ENCODE measurements at places on chromosomes 4 and X. TPM values are rescaled to one million over a fixed set of nuclear protein-coding genes. Genes with fewer than 3 reads are reported as not detected.

DNA sequence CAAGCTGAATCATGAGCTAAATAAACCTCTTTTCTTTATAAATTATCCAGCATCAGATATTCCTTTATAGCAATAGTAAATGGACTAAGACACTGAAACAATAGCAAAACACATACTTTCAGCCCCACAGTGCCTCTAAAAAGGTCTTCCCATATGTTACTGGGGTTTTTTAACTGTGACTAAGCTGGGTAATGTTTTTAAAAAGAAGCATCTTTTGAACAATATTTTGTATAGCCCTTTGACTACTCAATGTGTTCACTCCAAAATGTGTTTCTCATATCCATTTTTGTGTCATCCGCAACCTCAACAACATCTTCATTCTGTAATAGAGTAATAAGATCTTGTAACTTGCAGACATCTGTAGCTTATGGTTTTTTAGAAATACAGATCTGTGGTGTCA is 218.7 kb upstream of the S100G start:
- H3K27ac ChIP-seq: no peak overlapping the region
- no peaks in the 10 kb centered on the region for H3K4me1 ChIP-seq
- H3K27me3 ChIP-seq: no peaks in the 10 kb centered on the region
- H3K36me3 ChIP-seq: no peaks in the 10 kb centered on the region
- H3K4me3 ChIP-seq: no peak overlapping the region

DNA sequence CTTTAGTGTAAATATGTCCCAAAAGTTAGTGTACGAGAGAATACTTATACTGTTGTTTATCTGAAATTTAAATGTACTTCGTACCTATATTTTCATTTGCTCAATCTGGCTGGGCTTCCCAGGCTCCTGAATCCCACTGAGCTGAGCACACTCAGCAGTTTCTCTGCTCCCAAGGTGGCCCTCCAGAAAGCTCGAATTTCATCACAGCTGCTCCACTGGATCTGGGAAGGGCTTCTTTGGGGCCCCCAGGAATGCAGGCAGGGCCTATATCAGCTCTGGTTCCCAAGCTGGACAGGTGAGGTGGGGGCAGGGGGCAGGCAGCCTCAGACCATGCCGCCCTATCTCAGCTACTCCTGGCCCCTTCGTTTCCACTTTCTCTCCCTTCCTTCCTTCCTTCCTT is 1.5 kb upstream of the FATE1 start:
- H3K4me3 ChIP-seq: no peak overlapping the region
- DNase-seq: no peak
- H3K36me3 ChIP-seq: no peaks in the 10 kb centered on the region
- no peak overlapping the region for H3K27ac ChIP-seq
- H3K4me1 ChIP-seq: no peaks in the 10 kb centered on the region
- no peaks in the 10 kb centered on the region for H3K27me3 ChIP-seq

DNA sequence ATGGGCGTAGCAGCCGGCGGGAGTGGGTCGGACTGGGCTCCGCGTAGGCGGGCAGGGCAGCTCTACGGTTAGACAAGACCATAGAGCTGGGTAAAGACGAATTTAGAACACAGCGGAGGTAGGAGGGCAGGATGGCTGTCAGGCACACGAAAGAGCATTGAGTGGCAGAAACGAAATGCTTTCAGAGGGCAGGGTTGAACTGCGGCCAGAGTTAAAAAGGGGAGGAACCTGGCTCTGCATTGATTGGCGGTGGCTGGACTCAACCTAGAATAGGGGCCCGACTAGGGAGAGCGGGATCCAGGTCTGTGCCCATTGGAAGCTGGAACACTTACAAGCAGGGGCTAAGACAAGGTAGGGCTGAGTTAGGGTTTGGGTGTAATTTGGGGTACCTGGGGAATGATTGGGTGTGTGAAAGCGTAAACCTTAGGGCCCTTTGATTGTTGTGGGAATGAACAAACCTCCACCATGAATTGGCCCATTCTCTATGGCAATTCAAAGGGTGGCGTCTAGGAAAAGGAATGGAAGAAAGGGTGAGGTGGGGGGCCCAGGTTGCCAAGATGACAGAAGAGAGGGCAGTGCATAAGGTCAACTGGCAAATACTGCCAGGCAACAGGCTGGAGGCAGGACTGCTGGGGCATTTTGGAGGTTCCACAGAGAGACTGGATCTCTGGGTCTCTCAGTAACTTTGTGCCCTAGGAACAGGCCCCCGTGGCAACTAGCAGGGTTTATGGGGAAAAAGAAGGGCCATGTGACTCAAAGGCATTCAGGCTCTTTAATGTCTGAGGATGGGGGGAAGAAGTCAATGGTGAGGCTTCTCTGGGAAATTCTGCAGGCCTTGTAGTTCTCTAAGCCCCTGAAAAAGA is 911 bp upstream of the ELK1 start:
- peaks cover 22% of the 10 kb centered on the region for H3K4me1 ChIP-seq
- peak overlapping the region; percentile 59 for H3K27ac ChIP-seq

GRCh38 chr4:54696649-54697048 is 38.9 kb downstream of the KIT start:
- H3K4me3 ChIP-seq: no peak overlapping the region
- no peak overlapping the region for H3K27ac ChIP-seq
- no peaks in the 10 kb centered on the region for H3K4me1 ChIP-seq

GRCh38 chr4:5843573-5844530 is 49.0 kb downstream of the CRMP1 start:
- H3K27me3 ChIP-seq: no peaks in the 10 kb centered on the region
- no peak overlapping the region for H3K27ac ChIP-seq
- no peak overlapping the region for H3K4me3 ChIP-seq
- no peaks in the 10 kb centered on the region for H3K36me3 ChIP-seq
- H3K4me1 ChIP-seq: no peaks in the 10 kb centered on the region

DNA sequence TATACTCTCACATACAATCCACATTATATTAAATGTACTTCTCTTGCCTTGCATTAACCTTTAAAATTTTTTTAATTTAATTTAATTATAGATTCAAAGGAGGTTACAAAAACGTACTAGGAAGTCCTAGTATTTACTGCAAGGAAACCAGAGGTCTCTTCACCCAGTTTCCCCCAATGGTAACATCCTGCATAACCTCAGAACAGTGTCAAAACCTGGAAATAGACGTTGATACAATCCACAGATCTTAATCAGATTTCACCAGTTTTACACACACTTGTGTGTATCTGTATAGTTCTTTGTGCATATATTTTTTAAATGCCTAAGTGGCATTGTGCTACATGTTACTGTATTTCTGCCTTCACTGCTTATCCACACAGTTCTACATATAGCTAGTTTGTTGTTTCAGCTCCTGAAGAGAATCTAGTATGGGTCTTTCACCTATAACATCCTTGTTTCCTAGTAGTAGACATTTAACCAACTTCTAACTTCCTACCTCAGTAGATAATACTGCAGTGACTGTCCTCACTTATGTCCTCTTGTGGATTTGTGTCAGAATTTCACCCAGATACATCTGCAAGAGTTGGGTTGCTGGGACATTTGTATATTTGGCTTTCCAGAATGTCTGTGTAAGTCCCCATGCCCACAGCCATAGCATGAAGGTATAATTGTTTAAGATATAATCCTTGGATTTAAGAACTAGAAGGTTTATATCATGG is 103.2 kb downstream of the NFKB1 start:
- H3K4me3 ChIP-seq: no peak overlapping the region
- no peak overlapping the region for H3K27ac ChIP-seq
- peaks cover 12% of the 10 kb centered on the region for H3K36me3 ChIP-seq
- H3K27me3 ChIP-seq: no peaks in the 10 kb centered on the region

- no peaks in the 10 kb centered on the region for H3K36me3 ChIP-seq
- DNase-seq: no peak
- H3K27ac ChIP-seq: no peak overlapping the region
- no peaks in the 10 kb centered on the region for H3K4me1 ChIP-seq
- H3K4me3 ChIP-seq: no peak overlapping the region
- peaks cover 4% of the 10 kb centered on the region for H3K27me3 ChIP-seq
Observed at GRCh38 chrX:153406011-153406410, 4.9 kb upstream of the PNMA6E start.

DNA sequence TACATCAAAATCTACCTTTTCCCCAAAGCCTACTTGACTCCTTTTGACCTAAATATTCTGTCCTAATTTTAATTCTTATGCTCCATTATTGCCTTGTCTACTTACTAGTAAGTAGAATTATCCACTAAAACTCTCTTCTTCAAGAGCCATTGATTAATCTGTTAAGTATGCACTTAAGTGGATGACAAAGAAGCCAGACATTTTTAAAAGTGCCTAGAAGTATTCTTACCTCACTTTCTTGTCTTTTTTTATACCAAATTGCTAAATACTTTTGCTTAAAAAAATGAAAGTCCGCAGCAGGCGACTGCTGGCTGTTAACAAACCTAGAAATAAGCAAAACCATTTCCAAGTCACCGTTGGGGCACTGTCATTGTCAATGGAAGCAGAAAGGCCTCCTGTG is 20.1 kb upstream of the FRMPD4 start:
- H3K4me1 ChIP-seq: no peaks in the 10 kb centered on the region
- no peaks in the 10 kb centered on the region for H3K36me3 ChIP-seq
- no peak overlapping the region for H3K4me3 ChIP-seq
- peak; percentile 57 for DNase-seq
- H3K27ac ChIP-seq: no peak overlapping the region

DNA sequence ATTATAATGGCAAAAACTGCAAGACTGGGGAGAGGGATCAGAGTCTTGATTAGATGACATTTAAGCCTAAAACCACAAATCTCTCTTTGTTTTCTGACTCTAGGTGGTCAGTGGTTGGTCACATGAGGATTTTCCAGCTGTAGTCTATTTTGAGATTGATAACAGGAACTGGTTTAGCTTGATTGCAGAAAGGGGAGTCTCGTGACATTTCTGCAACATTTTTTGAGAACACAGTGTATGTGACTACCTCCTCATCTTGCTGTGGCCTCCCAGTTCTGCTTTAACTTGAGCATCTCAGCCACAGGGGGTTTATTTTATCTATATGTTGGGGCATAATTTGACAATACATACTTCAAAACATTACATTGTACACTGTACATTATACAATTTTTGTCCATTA is 726.4 kb upstream of the MAGEB2 start:
- no peaks in the 10 kb centered on the region for H3K4me1 ChIP-seq
- H3K27ac ChIP-seq: no peak overlapping the region
- no peak for DNase-seq
- H3K27me3 ChIP-seq: no peaks in the 10 kb centered on the region
- H3K36me3 ChIP-seq: no peaks in the 10 kb centered on the region
- no peak overlapping the region for H3K4me3 ChIP-seq

GRCh38 chrX:84168095-84168494 is 19.9 kb downstream of the RPS6KA6 start:
- H3K4me3 ChIP-seq: no peak overlapping the region
- peak; percentile 58 for DNase-seq
- peak overlapping the region; percentile 1 for H3K27ac ChIP-seq
- no peaks in the 10 kb centered on the region for H3K4me1 ChIP-seq
- H3K27me3 ChIP-seq: no peaks in the 10 kb centered on the region

- no peak overlapping the region for H3K4me3 ChIP-seq
- DNase-seq: peak; percentile 77
- H3K4me1 ChIP-seq: peaks cover 64% of the 10 kb centered on the region
- H3K27me3 ChIP-seq: no peaks in the 10 kb centered on the region
- no peak overlapping the region for H3K27ac ChIP-seq
Observed at GRCh38 chrX:154730253-154730891, 20.5 kb downstream of the GAB3 start.

GRCh38 chr4:172919269-172919668 is 249.3 kb upstream of the GALNT7 start:
- no peak for DNase-seq
- no peaks in the 10 kb centered on the region for H3K36me3 ChIP-seq
- no peak overlapping the region for H3K4me3 ChIP-seq
- no peak overlapping the region for H3K27ac ChIP-seq

GRCh38 chrX:103608306-103608963 is 672 bp downstream of the TCEAL3 start:
- DNase-seq: no peak
- peak overlapping the region; percentile 75 for H3K27ac ChIP-seq
- H3K4me1 ChIP-seq: no peaks in the 10 kb centered on the region
- no peaks in the 10 kb centered on the region for H3K36me3 ChIP-seq
- H3K4me3 ChIP-seq: peak overlapping the region; percentile 67

DNA sequence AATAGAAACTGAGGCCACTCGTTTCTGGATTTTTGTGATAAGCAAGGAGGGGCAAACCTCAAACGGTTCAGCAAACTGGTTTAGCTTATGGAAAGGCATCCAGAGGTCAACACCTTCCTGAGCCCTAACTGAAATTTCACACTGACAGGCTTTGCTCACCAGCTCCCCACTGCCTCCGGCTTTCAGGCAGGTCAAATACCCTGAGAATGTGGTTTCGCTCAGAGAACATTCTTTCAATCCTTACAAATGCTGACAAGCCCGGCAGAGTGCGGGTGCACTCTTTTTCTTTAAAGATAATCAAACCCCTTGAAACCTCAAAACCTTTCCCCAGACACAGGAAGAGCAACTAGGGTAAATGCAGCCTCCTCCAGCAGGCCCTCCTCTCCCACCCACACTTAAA is 41.5 kb downstream of the CD40LG start:
- H3K27ac ChIP-seq: peak overlapping the region; percentile 12
- H3K27me3 ChIP-seq: no peaks in the 10 kb centered on the region
- H3K4me3 ChIP-seq: peak overlapping the region; percentile 13

- no peak overlapping the region for H3K4me3 ChIP-seq
- no peaks in the 10 kb centered on the region for H3K36me3 ChIP-seq
- no peaks in the 10 kb centered on the region for H3K27me3 ChIP-seq
- no peak overlapping the region for H3K27ac ChIP-seq
- no peaks in the 10 kb centered on the region for H3K4me1 ChIP-seq
Observed at GRCh38 chr4:105674011-105674410, 34.5 kb downstream of the INTS12 start.

GRCh38 chrX:12984603-12985319 is 9.9 kb downstream of the TMSB4X start:
- no peaks in the 10 kb centered on the region for H3K36me3 ChIP-seq
- peak; percentile 91 for DNase-seq
- no peak overlapping the region for H3K4me3 ChIP-seq
- H3K27ac ChIP-seq: peak overlapping the region; percentile 63
- H3K27me3 ChIP-seq: no peaks in the 10 kb centered on the region

DNA sequence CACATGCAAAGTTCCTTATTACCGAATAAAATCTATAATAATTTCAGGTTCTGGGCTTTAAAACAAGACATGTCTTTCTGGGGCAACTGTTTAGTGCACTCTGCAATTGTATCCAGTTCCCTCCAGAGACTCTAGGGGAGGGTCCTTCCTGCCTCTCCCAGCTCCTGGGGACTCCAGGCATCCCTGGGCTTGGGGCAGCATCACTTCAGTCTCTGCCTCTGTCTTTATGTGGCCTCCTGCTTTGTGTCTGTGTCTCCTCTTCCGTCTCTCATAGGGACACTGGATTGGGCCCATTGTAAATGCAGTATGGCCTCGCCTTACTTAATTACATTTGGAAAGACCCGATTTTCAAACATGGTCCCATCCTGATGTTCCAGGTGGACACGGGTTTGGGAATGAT is 10.9 kb upstream of the ASMTL start:
- H3K27me3 ChIP-seq: peaks cover 11% of the 10 kb centered on the region
- no peaks in the 10 kb centered on the region for H3K36me3 ChIP-seq
- no peak for DNase-seq
- H3K27ac ChIP-seq: no peak overlapping the region
- H3K4me3 ChIP-seq: no peak overlapping the region

Gene GABRG1
- total RNA-seq: not detected

Gene GLRA2
- total RNA-seq: not detected

Gene TRMT2B
- 7.2 TPM for total RNA-seq

Gene HMX1
- total RNA-seq: not detected

Gene CDS1
- 3.8 TPM for total RNA-seq

Gene SLC4A4
- total RNA-seq: 3.7 TPM

Gene SOX3
- 0.98 TPM for total RNA-seq

Gene IGSF1
- total RNA-seq: 3.5 TPM

Gene GPR34
- total RNA-seq: not detected

Gene DACH2
- total RNA-seq: 0.16 TPM

Gene MAGED2
- total RNA-seq: 502 TPM

Gene CCSER1
- total RNA-seq: 2.2 TPM

Gene CT45A6
- total RNA-seq: not detected

Gene HELQ
- total RNA-seq: 8.2 TPM

Measured in astrocyte (in vitro differentiated cells and primary cell).